D341Med (cell line): ENCODE measurements at places on chromosomes 1 and 21.

- DNase-seq: no peak
Observed at GRCh38 chr1:17653276-17653675, 101.9 kb upstream of the ACTL8 start.

DNA sequence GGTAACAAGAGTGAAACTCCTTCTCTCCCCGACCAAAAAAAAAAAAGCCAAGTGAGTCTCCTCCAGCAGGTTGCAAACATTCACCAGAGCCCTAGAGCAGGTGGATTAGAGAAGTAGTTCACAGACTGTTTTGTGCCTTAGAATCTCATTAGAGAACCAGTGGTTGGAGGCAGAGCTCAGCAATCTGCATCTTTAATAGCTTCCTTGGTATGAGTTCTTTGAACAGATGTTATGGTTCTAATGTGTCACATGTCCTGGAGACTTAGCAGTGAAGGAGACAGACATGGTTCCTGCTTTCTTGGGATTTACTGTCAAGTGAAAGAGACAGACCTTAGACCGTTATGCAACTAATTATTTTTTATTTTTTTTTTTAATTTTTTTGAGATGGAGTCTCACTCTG, 26.8 kb downstream of the SESN2 start:
- no peak for DNase-seq

- no peak for DNase-seq
Observed at GRCh38 chr1:26112407-26112775, 767 bp downstream of the PDIK1L start.

DNA sequence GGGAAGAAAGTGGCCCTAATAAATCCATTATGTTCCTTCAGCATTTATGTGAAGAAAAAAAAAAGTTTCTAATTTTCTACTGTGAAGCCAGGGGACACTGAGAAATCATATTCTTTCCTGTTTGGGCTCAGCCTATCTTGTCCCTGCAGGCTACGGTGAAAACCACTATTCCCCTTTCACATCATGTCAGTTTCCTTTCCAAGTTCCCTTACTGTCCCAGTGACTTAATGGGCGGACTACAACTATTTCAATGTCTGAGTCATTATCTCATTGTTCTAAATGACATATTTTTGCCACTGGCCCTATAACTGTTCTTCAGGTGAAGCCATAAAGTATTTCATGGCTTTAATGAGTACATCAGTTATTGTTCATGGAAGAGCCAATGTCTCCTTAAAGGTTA, 71.3 kb upstream of the BEND5 start:
- no peak for DNase-seq

DNA sequence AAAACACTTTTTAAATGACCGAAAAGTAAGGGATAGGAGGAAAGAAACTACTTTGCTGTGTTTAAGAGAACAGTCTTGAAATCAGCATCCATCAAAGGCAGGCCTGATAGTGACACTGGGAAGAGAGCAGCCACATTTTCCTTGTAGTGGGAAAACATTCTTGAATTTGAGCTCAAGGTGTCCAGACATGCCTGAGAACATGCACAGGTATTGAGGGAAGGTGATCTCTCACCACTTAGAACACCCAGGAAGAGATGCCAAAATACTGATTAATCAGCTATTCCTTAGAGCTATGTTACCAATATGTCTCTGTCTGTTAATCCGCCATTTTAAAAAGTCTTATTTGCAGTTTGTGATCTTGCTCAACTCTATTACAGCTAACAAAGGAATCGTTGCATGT, 25.9 kb downstream of the IL12RB2 start:
- DNase-seq: no peak

GRCh38 chr21:29029524-29029923, 5.1 kb downstream of the USP16 start:
- DNase-seq: no peak

GRCh38 chr1:43783671-43784205, 76.4 kb downstream of the ST3GAL3 start:
- DNase-seq: no peak

DNA sequence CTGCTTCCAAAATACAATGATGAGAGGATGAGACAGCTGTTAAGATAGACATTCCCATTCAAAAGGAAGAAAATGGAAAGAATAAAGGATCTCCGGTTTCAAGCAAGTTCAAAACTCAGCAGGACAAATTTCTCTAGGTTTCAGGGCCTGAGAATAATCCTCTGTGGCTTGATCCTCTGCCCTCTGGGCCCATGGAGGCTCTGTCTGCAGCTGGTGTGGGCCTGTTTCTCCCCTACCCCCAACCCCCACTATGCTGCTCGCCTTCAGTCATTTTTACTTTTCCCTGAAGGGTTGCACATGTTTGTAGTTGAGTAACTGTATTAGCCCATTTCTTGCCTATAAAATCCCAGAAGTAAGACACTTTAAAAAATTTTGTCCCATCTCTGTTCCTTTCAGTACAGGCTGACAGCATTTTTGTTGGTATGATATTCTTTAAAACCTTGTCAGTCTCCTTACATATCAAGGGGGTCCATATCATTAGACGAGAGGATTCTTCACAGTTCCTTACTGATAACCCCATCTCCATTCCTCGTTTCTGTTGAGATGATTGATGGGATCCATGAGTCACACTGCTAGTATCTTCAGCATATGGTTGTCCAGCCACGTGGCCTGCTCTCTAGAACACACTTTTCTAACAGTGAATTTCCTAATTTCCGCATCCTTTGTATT, 10.5 kb downstream of the ZMYM4 start:
- no peak for DNase-seq

DNA sequence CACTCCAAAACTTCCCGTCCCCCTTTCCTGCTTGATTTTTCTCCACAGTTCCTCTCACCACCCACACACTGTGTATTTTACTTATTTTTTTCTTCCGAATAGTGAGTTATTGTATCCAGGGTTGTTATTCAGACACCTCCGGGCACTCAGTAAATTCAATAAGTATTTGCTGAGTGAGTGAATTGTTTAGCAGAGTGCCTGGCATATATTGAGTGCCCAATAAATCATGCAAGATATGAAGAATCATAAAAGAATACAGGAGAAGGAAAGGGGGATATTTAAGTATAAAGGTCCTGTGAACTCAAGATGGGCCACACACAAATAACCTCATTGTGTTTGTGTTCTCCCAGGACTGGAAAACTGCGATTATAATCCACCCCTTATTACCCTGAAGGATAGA, 139.9 kb downstream of the GALNT2 start:
- DNase-seq: no peak

- DNase-seq: no peak
Observed at GRCh38 chr1:25134801-25135461, 97.4 kb downstream of the SYF2 start.

GRCh38 chr21:34004974-34005373, 68.4 kb upstream of the MRPS6 start:
- DNase-seq: no peak

GRCh38 chr1:42957229-42957879, 1.3 kb downstream of the SLC2A1 start:
- DNase-seq: peak; percentile 47

GRCh38 chr1:161706482-161707347, at the start of gene FCRLA:
FCRLA (plus strand) TSS chr1:161707229; CDS start chr1:161707265, 36 bp downstream.
- no peak for DNase-seq

GRCh38 chr1:158248118-158248517, 6.1 kb upstream of the CD1A start:
- no peak for DNase-seq

DNA sequence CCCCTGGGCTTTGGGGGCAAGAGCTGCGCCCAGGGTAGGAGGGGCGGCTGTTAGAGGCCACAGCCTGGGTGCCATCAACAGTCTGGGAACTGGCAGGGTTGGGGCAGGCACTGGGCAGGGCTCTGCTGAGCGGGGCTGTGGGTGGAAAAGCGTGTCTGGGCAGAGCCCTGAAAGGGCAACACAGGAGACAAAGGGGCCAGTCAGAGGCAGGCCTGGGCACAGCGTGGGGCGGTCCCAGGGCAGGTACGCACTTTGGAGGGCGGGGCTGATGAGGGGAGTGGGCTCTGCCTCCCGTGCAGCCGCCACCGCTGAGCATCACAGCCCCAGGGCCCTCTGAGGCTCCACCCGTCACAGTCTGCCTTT, 13.9 kb downstream of the CELSR2 start:
- DNase-seq: no peak

DNA sequence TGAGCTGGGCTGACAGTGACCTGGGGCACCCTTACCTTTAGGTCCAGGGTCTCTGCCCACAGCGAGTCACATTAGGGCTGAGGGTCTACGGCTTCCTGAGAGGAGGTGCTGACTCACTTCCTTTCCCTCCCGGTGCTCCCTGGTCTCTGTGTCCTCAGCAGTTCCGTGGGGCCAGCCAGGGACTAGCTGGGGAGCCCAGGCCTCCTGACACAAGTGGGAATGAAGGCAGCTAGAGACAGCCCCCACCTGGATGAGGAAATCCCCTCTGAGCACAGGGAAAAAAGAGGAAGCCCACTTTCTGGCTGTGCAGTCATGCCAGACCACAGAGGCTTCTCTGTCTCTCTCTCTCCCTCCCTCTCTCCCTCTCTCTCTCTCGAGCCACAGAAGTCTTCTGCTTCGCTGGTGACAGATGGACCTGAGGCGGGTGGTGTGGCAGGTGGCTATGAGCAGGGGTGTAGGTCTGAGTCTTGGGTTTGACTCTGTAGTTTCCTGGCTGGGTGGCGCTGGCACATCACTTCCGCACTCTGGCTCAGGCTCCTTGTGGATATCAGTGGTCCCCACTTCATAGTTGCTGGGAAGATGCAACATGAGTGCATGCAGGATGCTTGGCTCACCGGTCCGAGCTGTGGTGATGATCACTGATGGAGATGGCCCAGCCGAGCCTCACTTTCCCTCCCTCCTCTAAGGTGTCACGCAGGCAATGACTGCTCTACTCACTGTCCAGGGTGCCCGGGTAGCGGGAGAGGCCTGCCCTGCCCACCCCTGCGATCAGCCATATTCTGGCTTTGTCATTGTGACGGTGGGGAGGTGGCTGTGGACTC, 3.5 kb downstream of the SLC66A1 start:
- no peak for DNase-seq

GRCh38 chr1:7319196-7319595, 451.9 kb upstream of the VAMP3 start:
- no peak for DNase-seq

DNA sequence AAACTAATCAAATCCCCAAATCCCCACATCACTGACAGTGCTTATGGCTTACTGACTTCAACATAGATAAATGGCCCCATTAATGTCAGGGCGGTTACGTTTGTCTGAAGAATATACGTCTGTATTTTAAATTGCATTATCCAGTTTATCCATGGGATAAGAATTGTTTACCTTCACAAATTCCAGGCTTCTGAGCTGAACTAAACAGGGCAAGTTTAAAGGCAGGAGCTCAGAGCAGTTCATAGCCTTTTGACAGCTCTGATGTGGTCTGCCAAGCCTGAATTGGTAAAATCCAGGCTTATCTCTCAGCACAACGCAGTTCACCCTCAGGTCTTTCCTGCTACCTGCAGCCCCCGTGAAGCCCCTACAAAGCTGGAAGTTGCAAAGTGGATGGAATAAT, 79.5 kb upstream of the GREM2 start:
- no peak for DNase-seq

DNA sequence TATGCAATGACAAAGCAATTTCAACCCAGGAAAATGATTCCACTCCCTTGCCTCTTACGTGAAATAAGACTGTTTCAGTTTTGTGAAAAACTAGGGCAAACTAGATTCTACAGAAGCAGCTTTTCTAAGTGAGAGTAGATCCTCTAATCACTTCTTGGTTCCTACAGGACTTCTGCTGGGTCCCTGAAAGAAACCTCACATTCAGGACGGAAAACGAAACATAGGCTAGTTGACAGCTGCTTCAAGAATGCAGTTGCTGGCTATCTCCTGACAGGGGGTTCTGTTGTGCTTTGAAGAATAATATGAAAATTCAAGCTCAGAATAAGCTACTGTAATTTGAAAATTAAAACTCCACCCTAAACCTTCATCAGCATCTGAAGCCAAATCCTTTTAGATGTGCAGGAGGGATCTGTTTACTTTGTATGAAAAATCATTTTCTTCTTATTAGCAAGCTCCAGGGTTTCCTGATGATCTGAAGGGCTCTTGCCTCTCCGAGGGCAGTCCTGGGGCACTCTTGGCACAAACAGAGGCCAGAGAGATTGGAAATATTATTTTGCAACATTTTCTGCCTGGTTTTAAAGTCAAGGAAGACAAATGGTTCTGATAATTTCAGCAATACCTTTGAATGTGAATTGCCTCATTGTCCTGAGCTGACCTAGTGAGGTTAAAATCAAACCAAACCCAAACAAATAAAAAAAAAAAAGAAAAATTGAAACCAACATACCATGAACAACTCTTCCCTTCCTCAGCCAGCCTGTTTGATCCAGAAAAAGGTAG, 55.0 kb downstream of the NTMT2 start:
- no peak for DNase-seq

DNA sequence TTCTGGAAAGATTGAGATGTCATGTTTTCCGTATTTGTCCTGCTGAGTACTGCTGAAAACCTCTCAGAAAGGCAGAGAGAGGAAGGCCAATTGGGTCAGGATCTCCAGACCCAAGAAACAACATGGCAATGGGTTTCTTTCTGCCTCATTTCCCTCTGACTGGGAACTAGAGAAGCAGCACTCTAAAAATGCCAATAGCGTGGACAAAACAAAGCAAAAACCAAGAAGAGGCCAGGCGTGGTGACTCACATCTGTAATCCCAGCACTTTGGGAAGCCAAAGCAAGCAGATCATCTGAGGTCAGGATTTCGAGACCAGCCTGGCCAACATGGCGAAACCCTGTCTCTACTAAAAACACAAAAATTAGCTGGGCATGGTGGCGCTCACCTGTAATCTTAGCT, 18.3 kb downstream of the TNFRSF9 start:
- no peak for DNase-seq

- peak; percentile 93 for DNase-seq
Observed at GRCh38 chr1:117121589-117122329, at the start of gene TRIM45. TRIM45 (minus strand) TSS chr1:117121749; CDS start chr1:117121201, 548 bp downstream.

DNA sequence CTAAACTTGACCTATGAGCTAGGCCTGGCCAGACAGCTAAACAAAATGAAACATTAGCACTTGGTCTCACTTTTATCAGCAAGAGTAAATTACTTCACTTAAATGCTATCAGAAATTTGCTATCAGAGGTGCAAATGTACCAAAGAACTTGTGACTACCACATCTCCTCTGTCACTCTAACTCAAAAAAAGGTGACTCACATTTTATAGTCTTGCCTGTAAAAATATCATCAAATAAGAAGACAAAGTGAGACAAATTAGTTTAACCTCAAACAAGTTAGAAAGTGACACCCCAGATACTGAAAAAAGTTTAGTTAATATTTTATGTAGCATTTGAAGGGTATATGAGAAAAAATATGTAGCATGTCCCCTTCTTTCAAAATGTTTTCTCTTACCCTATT, 76.9 kb downstream of the EPS15 start:
- no peak for DNase-seq

GRCh38 chr1:200346700-200347099, 63.1 kb downstream of the ZNF281 start:
- no peak for DNase-seq

- no peak for DNase-seq
Observed at GRCh38 chr1:174406421-174406820, 41.3 kb upstream of the GPR52 start.

- DNase-seq: no peak
Observed at GRCh38 chr1:191551019-191551418, 607.2 kb upstream of the RGS18 start.

GRCh38 chr1:7052701-7053100, 267.4 kb downstream of the CAMTA1 start:
- DNase-seq: no peak

GRCh38 chr1:37553598-37553926, 531 bp downstream of the SNIP1 start:
- no peak for DNase-seq
